Mucosa of gallbladder (tissue), 1 donor: ENCODE measurements at places on chromosomes 3 and 15. TPM values are rescaled to one million over a fixed set of nuclear protein-coding genes. Genes with fewer than 3 reads are reported as not detected.

The OR4F15 gene
- not detected for total RNA-seq

The P2RY13 gene
- total RNA-seq: 4.0 TPM

The IQSEC1 gene
- 49.8 TPM for total RNA-seq

The SCN11A gene
- total RNA-seq: 0.09 TPM

The BCL6 gene
- total RNA-seq: 79.4 TPM

The PTH1R gene
- total RNA-seq: 11.7 TPM

The PLA2G4E gene
- 0.09 TPM for total RNA-seq

The MYH15 gene
- not detected for total RNA-seq

The APEH gene
- total RNA-seq: 128 TPM

The FOXL2NB gene
- 0.09 TPM for total RNA-seq

The ROBO2 gene
- total RNA-seq: 2.8 TPM

The NEK4 gene
- total RNA-seq: 40.1 TPM

The HYAL3 gene
- 7.8 TPM for total RNA-seq

The LRRK1 gene
- 15.7 TPM for total RNA-seq

The ACKR4 gene
- 4.2 TPM for total RNA-seq

The SPSB4 gene
- 0.29 TPM for total RNA-seq
